ENCODE measurements at places on chromosomes 13 and 19.

DNA sequence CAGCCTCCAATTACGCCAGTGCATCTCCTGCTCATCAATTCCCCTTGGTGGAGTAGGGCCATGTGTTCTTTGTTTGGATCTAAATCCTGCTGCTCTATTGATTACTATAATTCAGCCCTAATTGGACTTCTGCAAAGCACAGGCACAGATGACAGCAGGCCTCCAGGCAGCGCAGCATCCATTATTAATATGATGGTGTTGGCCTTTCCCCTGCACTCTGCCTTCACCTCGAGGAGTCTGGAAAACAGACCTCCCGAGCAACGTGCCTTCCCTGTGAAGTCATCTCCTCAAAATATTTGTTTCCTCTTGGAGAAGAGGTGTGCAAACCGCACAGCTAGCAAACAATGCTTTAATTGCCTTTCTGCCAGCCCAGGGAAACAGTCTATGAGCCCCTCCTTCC, 92.5 kb downstream of the UQCRFS1 start:
- no peak for DNase-seq

DNA sequence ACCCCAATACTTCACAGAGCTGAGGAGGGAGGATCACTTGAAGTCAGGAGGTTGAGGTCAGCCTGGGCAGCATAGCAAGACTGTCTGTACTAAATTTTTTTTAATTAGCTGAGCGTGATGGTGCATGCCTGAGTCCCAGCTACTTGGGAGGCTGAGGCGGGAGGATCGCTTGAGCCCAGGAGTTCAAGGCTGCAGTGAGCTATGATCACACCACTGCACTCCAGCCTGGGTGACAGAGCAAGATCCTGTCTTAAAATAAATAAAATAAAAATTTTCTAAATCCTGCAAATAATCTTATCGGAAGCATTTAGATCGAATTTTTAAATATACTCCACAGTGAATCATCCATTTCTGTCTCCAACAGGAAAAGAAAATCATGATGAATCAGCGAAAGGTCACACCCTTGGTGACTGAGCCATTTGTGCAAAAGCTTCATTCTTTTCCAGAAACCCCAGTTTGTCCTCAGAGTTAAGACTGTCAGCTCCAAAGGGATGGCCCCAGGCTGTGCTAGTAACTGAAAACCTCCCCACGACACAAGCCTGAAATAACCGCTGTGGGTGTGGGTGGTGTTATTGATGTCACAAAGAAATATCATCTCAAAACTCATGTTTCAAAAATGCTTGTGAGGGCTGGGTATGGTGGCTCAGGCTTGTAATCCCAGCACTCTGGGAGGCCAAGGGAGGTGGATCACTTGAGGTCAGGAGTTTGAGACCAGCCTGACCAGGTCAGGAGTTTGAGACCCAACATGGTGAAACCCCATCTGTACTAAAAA, 167.6 kb downstream of the PTPRS start:
- no peak for DNase-seq

GRCh38 chr13:31320946-31321345, 121.2 kb downstream of the B3GLCT start:
- DNase-seq = no peak

DNA sequence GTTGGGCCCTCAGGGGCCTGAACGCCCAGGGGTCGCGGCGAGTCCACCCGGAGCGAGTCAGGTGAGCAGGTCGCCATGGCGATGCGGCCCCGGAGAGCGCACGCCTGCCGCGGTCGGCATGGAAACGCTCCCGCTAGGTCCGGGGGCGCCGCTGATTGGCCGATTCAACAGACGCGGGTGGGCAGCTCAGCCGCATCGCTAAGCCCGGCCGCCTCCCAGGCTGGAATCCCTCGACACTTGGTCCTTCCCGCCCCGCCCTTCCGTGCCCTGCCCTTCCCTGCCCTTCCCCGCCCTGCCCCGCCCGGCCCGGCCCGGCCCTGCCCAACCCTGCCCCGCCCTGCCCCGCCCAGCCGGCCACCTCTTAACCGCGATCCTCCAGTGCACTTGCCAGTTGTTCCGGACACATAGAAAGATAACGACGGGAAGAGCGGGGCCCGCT, at the start of gene CCNA1:
TSS of gene CCNA1 (plus strand) at position 390 of the 439 bp plus-strand sequence. CDS start 562 bp downstream, outside the sequence.
- DNase-seq = no peak

DNA sequence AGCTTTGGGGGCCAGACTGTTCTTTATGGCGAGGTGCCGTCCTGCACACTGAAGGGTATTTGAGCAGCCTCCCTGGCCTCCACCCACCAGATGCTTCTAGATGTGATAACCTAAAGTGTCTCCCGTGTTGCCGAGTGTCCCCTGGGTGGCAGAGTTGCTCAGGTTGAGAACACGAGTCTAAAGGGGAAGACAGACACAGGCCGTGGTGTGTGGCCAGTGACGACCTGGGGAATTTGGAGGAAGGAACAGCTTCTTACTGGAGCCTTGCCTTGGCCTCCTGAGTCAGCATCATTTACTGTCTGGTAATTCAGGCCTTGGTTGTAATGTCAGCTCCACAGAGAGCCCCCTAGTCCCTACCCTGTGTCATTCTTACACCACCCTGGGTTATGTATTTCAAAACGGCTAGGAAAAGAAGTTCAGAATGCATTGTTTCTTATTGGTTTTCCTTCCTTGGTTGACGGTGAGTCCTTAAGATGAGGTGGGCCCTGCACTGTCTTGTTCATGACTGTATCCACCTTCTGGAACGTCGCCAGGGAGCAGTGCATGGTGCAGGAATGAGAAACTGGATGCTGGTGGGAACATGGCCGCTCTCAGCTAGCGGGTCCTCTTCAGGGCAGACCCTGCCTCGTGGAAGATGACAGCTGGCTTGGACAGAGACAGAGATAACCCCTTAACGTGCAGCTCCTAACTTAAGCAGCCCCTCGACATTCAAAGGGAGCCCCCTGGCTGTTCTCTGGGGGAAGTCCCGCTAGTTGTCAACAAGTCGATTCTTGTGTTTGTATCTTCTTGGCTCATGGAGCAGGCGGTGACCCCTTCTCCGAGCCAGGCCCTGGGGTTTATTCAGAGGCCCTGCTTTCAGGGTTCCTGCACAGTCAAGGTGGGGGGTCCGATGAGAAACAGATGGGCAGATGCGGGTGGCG, 7.2 kb downstream of the SIN3B start:
- no peak for DNase-seq

DNA sequence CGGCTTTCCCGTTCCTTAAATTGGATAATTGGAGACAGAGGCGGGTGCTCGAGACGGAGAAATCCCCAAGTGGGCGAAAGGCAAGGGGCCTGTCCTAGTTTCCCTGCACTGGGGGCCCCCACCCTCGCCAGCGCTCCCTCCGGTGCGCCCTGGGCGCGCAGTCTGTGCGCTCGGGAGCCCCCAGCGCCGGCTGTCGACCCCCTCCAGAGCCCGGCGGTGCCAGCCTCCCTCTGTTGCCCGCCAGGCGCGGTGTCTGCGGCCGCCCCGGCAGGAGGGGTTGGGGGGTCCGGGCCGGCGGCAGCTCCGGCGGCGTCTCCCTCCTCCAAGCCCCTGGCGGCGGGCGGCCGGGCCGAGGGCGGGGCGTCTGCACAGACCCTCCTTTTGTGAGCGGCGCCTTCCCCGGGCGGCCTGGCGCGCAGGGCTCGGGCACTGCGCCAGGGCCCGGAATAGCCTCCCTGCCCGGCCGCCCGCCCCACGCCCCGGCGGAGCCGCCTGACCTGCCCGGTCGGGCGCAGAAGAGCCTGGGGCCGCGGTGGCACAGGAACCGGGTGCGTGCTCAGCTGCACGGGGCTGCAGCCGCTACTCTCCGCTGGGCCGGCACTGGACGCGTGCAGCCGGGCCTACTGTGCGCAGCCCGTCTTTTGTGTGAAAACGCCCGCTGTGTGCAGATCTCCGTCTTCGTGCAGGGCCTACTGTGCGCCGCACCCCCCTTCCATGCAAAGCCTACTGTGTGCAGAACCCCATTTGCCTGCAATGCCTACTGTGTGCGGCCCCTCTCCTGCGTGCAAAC, 13.2 kb downstream of the GADD45B start:
- no peak for DNase-seq
